ENCODE measurements at places on chromosomes 1 and 21. TPM values are rescaled to one million over a fixed set of nuclear protein-coding genes. Genes with fewer than 3 reads are reported as not detected.
A peak's percentile ranks its signal among the peaks of the same experiment; 100 is the strongest.

UBASH3A gene
- 6.4 TPM for total RNA-seq

FCRLB gene
- total RNA-seq = not detected

- DNase-seq = no peak
These were observed 12.3 kb upstream of the CSF3R start for GRCh38 chr1:36494971-36495370.

DNA sequence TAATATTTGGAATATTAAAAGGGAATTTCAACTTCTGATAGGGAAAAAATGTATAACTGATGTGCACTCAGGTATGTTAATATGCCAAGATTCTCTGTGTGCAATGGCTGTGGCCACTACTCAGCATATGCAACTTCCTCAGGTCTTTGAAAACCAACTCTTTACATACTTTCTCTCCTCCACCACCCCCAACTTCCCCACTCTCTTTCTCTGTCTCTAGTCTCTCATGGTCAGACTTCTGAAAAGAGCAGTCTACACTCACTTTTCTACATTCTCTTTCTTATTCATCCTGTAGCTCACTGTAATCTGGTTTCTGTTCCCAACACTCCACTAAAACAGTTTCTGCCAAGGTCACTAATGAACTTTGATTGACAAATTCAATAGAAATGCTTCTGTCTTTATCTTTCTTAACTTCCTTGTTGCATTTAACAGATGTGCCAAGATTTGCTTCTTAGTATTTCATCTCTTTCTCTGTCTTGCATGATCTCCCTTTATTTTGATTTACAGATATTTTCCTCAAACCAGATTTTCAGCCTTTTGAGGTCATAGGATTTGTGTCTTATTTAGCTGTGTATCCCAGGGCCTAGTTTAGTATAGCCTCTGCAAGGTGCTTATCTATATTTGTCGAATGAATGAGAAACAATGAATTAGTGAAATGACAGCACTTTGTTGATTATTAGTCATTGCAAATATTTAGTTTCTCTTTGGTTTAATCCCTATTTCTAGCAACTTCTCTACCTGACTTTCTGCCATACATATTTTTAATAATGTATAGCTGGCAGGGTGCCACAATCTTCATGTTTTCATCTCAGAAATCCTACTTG, 168.9 kb downstream of the LMO4 start:
- DNase-seq = no peak

DNA sequence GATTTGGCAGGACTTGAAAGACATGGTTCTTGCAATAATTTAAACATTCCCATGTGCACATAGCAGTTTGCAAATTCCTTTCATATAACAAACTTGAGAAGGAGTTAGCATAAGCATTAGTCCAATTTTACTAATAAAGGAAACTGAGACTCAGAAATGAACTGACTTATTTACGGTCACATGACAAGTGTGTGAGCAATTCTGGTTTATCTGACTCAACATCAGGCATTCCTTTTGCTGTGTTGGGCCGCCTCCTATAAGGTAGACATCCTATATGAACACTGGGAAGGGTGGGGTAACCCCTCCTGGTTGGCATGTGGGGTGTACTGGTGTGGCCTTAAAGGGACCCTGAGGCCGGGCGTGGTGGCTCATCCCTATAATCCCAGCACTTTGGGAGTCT, 8.5 kb upstream of the CPT2 start:
- DNase-seq = no peak

GRCh38 chr1:82785268-82785790, 984.6 kb downstream of the ADGRL2 start:
- DNase-seq = no peak

DNA sequence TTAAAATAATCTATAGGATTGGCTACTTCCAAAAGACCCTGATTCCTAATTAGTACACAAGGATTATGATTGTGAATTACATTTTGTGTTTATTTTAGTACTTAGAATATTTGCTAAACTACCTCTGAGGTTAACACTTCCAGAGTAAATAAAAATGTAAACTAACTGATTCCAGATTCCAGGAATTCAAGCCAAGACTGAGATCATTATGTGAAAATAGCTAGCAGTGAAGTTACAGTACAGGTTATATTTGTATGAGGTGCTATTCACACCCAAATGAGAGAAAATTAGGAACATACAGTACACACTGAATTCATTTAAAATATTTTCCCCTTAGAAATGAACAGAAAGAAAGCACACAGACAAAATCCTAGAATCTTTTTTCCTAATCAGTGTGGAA, 28.8 kb downstream of the TTLL7 start:
- no peak for DNase-seq

CD2 gene
- 36.3 TPM for total RNA-seq

- no peak for DNase-seq
These were observed 18.0 kb downstream of the LTN1 start for GRCh38 chr21:28974531-28975227.

DNA sequence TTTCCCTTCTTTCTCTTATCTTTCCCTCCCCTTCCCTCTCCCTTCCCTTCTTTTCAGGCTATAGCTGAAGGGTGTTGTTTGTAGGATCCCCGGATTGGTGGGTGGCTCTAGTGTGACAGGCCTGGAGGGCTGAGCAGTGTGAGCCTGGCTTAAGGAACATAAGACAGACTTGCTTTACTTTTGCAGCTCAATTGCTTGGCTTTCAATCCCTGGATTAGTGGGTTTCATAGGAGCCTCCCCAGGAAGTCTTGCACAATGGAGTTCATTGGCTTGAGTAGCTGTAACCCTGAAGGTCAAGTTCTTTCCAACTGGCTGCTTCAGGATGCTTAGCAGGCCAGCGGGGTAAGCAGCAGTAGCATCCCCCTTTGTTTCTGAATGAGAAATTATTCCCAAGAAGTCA, 126.7 kb downstream of the CAMTA1 start:
- no peak for DNase-seq

GRCh38 chr1:33221385-33221758, 34.9 kb upstream of the ZNF362 start:
- no peak for DNase-seq

DNA sequence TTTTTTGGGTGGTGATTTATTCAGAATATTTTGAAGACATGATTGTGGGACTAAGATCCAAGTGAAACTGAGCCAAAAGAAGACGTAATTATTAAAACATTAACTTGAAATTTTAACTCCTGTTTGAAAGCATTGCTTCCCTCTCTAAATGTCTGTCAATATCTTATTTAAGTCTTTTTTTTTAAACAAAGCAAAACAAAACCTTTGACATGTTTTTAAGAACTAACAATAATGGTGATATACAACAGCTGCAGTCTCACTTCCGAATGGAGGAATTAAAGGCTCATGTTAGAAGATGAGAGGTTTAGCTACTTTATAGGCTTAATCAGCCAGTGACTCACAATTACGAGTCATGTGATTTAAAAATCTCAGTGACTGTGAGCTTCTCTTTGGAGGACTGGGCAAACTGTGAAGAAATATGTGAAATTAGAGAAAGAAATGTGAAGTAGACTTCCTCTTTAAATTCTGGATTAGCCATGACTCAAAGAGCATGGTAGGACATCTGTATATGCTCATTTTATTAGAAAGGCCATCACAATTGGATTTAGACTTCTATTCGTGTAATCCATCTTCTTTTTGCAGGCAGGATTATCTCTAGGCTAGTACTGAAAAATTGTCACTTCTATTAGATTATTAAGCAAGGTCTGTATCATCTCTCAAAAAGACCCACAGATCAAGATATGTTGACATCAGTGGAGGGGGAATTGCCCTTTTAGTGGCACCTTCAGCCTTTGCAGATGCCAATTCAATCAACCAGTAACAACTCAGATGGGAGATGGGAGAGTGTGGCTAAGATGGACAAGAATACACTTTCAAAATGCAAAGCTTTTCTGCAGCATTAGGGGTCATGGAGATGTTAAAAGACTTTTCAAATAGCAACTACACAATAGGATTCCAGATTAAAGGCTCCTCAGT, 28.7 kb downstream of the KCNA3 start:
- DNase-seq = no peak

DMBX1 gene
- not detected for total RNA-seq

DNA sequence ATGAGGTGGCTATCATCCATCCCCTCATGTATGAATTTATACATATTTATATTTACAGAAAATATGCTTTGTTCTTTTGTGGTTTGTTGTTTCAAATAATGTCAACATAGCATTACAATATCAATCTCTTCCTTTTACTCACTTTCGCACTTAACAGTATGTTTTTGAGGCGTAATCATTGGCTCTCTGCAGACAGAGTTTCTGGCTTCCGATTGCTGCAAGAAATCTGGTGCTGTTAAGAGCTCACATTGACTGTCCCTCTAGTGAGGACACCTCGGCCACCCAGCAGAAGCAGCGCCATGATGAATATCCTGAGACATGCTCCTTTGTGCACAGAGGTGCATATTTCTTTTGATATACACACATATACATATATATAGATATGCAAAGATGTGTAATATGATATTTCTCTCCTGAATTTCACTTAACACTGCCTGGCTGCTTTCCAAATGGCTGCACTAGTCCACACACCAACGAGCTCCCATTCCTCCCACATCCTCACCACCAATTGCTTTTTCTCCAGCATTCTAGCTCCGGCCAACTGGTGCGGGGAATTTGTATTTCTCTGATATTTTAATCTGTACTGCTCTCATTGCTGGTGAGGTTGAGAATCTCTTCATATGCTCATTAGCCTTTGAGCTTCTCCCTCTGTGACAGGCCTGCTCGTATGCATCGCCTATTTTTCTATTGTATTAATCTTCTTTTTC, 248.4 kb downstream of the SIPA1L2 start:
- DNase-seq = no peak

GRCh38 chr1:110686188-110686587, 11.4 kb upstream of the KCNA3 start:
- DNase-seq = no peak

PRDM16 gene
- total RNA-seq = 13.2 TPM

- DNase-seq = no peak
These were observed 105.4 kb downstream of the PSMG1 start for GRCh38 chr21:39077876-39078275.

RTCA gene
- 31.5 TPM for total RNA-seq

OR10Z1 gene
- total RNA-seq = not detected

DNA sequence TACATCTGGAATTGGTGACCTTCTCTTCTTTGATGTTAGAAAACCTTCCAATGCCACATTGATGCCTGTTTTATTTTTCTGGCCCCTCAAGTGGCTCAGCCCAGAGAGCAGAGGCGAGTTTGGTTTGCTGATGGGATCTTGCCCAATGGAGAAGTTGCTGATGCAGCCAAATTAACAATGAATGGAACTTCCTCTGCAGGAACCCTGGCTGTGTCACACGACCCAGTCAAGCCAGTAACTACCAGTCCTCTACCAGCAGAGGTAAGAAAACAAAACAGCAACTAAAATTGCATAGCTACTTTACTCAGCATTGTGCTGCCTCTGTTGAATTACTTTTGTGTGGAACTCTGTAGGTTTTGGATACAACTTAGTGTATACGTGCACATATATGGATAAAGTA, 97.6 kb downstream of the CC2D1B start:
- no peak for DNase-seq

DNA sequence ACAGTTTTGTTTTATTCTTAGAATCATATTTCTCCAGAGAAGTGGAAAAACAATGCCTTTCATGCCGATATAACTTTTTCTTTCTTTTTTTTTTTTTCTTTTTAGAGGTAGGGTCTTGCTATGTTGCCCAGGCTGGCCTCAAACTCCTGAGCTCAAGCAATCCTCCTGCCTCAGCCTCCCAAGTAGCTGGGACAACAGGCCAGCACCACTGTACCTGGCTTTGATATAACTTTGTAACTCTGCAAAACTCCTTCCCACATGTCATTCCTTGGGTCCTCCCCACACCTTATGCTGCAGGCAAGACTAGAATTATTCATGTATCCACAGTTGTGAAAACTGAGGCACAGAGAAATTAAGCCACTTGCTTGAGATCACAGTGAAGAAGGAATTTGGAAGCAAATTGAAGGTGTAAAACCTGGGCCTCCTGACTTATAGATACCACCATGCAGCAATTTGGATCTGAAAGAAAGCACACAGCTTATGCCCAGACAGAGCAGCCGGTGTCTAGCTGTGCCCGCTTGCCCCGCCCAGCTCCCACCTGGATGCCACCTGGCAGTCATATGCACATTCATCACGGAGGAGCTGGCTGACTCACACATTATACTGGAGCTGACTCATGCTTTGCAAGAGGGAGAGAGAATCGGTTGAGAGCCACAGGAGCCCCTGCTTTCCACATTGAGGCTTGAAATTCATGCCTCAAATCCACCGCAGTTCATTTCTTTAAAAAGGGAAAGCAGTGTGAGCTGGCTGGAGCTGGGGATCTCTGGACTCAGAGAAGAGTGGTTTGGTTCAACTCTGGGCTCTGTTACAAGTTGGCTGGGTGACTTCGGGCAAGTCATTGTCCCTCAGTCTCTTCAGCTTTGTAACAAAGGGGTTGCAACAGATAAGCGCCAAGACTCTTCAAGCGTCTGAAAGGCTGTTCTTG, 8.3 kb upstream of the SLC2A1 start:
- DNase-seq = no peak

- DNase-seq = no peak
These were observed 51.7 kb upstream of the TMEM51 start for GRCh38 chr1:15101801-15102200.

DNA sequence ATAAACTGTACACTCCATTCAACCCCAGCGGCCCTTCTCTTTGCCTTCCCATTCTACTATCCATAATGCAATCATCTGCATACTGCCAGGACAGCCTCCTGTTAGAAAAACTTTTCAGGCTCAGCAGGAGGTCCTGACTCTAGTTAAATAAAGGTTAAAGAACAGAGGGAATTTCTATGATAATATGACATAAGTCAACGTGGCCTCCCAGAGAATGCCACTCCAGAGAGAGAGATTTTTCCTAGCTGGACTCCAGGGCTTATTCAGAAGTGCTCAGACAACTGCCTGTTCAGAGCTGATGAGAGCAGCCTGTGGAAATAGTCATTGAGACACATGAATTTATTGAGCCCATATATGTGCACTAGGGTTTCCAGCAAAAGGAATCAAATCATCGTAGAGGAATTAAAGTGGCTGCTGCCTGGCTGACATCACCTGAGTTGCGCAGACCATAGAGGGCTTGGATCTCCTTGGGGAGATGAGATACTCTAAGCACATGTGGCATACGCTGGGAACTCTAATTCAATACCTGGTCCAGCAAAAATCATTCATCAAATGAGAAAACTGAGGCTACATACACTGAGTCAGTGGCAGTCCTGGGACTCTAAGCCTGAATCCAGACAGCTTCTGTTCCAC, 736.2 kb downstream of the PTPRU start:
- DNase-seq = no peak

DNA sequence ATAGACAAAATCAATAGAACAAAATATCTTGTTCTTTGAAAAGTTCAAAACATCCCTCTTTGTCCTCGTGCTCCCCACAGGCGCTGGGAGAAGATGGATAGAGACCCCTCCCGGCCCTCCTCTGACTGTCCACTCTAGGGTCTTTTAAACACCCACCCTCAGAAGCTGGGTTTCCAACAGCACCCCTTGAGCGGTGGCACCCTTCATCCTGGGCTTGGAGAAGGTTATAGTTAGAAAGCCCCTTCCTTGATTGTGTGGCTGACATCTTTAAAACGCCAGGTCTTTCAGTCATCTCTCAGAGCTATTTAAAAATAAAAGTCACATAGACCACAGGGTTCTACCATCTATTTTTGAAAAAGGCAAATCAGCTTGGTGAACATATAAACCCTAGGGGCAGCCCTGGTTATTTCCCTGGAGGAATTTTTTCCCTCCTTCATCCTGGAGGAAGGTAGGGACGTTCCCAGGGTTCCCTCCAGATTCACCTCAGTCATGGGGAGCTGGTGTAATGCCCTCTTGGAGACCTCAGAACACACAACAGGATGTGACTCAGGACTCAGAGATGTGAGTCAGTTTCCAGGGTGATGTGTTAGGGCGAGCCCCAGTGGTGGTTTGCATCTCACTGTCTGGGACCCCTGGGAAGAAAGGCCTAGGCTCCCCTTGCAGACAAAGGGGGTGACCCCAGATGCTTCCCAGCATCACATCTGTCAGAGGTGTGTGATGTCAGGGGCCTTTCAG, 138.5 kb downstream of the CLIC6 start:
- DNase-seq = peak; percentile 58

Data from Peyer's patch (tissue), 4 donors.